Thoracic aorta (tissue), 2 donors: ENCODE measurements at places on chromosomes 5 and 9. TPM values are rescaled to one million over a fixed set of nuclear protein-coding genes. Genes with fewer than 3 reads are reported as not detected.

IL33 gene
- total RNA-seq, result 69.7 TPM

PCDHB12 gene
- 7.4 TPM for total RNA-seq

COL15A1 gene
- total RNA-seq, result 70.4 TPM

FCHO2 gene
- 38.2 TPM for total RNA-seq

RANBP3L gene
- total RNA-seq, result 25.5 TPM

TMEM141 gene
- 12.8 TPM for total RNA-seq

IRX1 gene
- total RNA-seq, result 5.7 TPM

FGF10 gene
- 6.0 TPM for total RNA-seq

FLT4 gene
- total RNA-seq, result 10.8 TPM

DNA sequence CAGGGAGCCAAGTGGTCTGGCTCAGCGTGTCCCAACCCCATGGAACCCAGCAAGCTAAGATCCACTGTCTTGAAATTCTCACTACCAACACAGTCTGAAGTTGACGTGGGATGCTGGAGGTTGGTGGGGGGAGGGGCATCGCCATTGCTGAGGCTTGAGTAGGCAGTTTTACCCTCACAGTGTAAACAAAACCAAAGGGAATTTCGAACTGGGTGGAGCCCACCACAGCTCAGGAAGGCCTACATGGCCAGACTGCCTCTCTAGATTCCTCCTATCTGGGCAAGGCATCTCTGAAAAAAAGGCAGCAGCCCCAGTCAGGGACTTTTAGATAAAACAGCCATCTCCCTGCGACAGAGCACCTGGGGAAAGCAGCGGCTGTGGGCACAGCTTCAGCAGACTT, 17.1 kb upstream of the FBXL17 start:
- no peaks in the 10 kb centered on the region for H3K27me3 ChIP-seq
- no peak for DNase-seq
- no peak overlapping the region for H3K27ac ChIP-seq

DNA sequence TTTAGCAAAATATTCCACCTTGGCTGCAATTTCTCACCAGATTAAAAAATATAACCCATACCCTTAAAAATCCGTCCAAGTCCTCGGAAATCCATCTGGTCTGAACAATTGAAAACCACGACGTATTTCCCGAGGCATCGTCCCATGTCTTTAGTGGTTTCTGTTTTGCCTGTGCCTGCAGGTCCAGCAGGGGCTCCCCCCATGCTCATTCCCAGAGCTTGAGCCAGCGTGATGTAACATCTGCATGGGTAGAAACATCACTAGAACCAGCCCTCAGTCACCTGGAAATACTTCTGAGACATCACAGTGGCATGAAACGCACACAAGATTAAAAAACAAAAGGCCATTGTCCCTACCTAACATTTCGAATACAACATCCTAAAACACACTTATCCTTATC, 114.0 kb downstream of the DNAH5 start:
- no peaks in the 10 kb centered on the region for H3K4me1 ChIP-seq
- no peaks in the 10 kb centered on the region for H3K27me3 ChIP-seq
- H3K36me3 ChIP-seq, result no peaks in the 10 kb centered on the region
- H3K4me3 ChIP-seq, result no peak overlapping the region

- H3K27ac ChIP-seq, result no peak overlapping the region
- H3K36me3 ChIP-seq, result no peaks in the 10 kb centered on the region
- H3K27me3 ChIP-seq, result no peaks in the 10 kb centered on the region
- no peak for DNase-seq
Measured at GRCh38 chr9:105663914-105664313, 1.7 kb downstream of the TAL2 start.

- no peaks in the 10 kb centered on the region for H3K36me3 ChIP-seq
- H3K4me3 ChIP-seq, result no peak overlapping the region
Measured at GRCh38 chr5:67432606-67433005, 236.0 kb upstream of the CD180 start.

DNA sequence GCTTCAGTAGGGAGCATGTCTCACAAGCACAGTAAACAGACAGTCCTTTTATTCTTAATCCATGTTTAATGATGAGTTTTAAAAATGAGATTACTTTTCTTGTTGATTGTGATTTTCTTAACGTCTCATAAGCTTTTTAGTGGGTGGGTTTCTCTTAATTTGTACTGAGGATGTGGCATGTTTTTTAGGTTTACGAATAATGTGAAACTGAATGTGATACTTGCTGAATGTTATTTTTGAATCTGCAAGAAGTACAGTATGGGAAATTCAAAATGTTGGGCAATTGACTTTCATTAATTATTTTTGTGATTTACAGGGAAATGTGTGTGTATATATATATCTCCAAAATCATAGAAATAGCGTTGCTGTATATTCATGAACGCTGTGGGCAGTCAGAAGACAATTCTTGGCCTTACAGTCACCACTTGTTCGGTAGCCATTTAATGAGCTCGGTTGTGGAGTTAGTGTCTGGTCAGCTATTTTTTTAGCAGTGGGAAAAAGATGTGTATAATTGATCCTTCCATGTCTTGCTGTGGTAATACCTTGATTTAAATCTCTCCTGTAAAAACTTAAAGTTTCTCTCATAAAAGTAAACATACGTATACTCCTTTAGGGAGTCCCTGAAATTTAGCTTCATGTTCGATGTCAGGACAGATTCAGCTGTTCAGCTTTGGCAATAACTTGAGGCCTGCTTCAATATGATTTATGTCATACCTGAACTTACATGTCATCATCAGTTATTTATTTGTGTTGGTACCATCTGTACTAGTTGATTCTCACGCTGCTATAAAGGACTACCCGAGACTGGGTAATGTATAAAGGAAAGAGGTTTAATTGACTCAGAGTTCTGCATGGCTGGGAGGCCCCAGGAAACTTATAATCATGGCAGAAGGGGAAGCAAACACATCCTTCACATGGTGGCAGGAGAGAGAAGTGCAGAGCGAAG, 15.0 kb downstream of the ICE1 start:
- no peak overlapping the region for H3K4me3 ChIP-seq
- H3K36me3 ChIP-seq, result no peaks in the 10 kb centered on the region
- no peak overlapping the region for H3K27ac ChIP-seq

DNA sequence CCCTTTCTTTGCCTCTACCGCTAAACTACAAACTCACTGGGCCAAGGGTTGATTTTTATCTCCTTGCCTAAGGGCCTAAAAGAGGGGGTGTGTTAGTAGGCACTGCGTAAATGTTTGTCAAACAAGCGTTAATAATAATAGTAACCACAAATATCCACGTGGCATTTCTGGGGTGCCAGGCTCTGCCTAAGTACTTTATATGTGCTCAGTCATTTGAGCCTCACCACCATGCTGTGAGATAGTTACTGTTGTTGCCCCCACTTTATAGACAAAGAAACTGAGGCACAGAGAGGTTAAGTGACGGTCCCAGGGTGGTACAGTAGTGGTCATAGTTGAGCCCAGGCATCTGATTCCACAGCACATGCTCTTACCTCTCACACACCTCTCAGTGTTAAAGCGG, 52.4 kb downstream of the ERGIC1 start:
- peak overlapping the region; percentile 94 for H3K27ac ChIP-seq
- no peaks in the 10 kb centered on the region for H3K27me3 ChIP-seq

DNA sequence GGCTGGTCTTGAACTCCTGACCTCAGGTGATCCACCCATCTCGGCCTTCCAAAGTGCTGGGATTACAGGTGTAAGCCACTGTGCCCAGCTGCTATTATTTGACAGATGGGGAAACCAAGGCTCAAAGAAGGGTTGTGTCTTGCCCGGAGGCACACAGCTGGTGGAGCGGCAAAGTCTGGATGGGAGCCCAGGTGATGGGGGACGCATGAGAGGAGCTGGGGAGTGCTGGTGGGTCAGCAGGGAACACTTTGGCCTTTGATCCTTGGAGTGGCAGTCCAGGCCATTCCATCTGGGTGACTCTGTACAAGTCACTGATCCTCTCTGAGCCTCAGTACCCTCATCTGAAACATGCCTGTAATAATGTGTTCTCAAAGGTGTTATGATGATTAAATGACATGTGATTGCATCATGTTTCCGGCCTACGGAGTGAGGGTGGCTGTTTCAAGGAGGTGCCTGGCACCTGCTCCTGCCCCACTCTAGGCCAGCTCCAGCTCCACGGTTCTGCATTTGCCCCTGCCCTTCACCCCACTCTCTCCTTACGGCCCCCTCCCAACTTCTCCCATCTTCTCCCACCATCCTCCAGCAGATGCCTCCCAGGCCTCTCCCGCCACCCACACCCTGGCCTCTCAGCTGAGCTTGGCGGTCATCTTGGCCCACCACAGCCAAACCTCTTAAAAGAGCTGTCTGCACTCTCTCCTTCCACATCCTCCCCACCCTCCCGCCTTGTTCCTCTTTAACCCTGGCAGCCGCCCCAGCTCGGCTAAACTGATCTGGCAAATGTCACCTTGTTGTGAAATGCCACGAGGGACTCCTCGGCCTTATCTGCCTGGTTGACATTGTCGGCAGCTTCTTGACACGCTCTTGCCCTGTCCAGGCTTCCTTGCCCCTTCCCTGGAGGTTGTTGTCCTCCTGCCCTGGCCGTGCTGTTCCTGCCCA, 5.5 kb upstream of the DBN1 start:
- H3K27ac ChIP-seq, result peak overlapping the region; percentile 81
- H3K4me3 ChIP-seq, result no peak overlapping the region
- peaks cover 10% of the 10 kb centered on the region for H3K36me3 ChIP-seq
- no peak for DNase-seq
- H3K4me1 ChIP-seq, result peaks cover 27% of the 10 kb centered on the region

- DNase-seq, result no peak
- H3K36me3 ChIP-seq, result no peaks in the 10 kb centered on the region
- no peaks in the 10 kb centered on the region for H3K27me3 ChIP-seq
- H3K4me1 ChIP-seq, result peaks cover 9% of the 10 kb centered on the region
Measured at GRCh38 chr5:64971513-64971912, 202.8 kb downstream of the CWC27 start.

DNA sequence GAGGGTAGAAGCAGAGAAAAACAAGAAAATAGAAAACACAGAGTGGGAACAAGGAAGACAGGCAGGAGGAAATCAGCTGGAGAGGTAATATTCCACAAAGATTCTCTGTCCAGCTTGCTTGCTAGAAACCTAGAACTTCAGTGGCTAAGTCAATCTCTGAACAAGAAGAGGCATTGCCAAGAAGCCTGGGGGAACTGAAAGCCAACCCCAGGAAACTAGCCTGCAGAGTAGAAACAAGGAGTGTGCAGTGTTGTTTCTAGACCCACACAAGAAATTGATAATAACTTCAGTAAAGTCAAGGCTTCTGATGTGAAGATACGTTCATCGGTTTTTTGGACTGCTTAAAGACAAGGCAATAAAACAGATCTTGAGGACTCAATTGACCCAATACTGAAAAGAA, 234.5 kb upstream of the MAP3K1 start:
- no peaks in the 10 kb centered on the region for H3K36me3 ChIP-seq
- no peaks in the 10 kb centered on the region for H3K4me1 ChIP-seq
- no peak overlapping the region for H3K4me3 ChIP-seq
- no peak for DNase-seq
- no peaks in the 10 kb centered on the region for H3K27me3 ChIP-seq

- no peaks in the 10 kb centered on the region for H3K4me1 ChIP-seq
- DNase-seq, result no peak
- no peak overlapping the region for H3K27ac ChIP-seq
- H3K36me3 ChIP-seq, result no peaks in the 10 kb centered on the region
- H3K4me3 ChIP-seq, result no peak overlapping the region
- H3K27me3 ChIP-seq, result no peaks in the 10 kb centered on the region
Measured at GRCh38 chr9:127635201-127635735, 23.2 kb downstream of the STXBP1 start.

GRCh38 chr9:135604437-135605237, 34.7 kb downstream of the GLT6D1 start:
- no peak overlapping the region for H3K4me3 ChIP-seq
- no peaks in the 10 kb centered on the region for H3K4me1 ChIP-seq
- no peaks in the 10 kb centered on the region for H3K36me3 ChIP-seq
- no peak for DNase-seq
- H3K27me3 ChIP-seq, result no peaks in the 10 kb centered on the region

DNA sequence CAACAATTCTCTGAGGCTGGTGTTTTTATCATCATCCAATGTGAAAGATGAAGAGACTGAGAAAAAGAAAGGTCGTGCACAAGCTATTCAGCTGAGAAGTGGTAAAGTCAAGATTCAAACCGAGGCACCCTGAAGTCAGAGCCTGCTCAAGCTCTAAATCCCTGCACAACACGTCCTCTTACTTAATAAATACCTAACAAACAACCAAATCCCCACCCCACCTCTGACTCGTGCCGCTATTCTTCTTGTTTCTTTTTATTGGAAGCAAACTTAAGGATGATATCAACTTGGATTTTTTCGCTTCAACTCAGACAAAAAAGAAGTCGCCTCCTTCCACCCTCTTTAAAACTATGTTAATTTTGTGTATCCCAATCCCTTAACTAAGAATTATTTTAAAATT, 140.2 kb downstream of the CEP120 start:
- peak overlapping the region; percentile 97 for H3K27ac ChIP-seq
- peak overlapping the region; percentile 55 for H3K4me3 ChIP-seq

DNA sequence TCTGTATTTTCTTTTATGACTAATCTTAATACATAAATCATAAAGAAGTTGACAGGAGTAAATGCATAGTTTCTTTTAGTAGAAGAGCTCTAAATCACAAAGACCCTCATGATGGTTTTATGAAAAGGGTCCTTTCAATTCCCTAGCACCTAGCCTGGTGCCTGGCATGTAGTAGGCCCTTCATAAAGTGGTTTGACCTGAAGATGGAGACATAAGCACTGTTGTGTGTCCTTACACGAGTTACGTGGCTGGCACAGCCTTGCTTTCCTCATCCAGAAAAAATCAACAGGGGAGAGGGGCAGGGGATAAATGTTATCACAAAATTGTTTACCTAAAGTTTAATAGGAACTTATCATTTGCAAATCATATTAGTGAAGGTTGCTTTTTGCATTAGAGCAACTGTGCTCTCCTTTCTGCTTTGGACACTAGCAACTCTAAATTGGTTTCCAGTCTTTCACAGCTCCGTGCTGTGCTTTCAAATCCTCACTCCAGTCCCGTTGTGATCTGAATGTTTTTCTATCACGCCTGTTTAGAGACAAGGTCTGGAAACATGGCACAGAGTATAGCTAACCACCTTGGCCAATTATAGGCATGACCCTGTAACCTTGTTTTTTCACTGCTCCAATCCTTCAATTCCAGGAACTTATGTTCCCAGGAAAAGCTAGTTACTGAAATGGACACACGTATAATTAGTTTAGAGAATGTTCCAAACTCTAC, 55.7 kb downstream of the ARL15 start:
- H3K4me3 ChIP-seq, result peak overlapping the region; percentile 53
- no peaks in the 10 kb centered on the region for H3K27me3 ChIP-seq

DNA sequence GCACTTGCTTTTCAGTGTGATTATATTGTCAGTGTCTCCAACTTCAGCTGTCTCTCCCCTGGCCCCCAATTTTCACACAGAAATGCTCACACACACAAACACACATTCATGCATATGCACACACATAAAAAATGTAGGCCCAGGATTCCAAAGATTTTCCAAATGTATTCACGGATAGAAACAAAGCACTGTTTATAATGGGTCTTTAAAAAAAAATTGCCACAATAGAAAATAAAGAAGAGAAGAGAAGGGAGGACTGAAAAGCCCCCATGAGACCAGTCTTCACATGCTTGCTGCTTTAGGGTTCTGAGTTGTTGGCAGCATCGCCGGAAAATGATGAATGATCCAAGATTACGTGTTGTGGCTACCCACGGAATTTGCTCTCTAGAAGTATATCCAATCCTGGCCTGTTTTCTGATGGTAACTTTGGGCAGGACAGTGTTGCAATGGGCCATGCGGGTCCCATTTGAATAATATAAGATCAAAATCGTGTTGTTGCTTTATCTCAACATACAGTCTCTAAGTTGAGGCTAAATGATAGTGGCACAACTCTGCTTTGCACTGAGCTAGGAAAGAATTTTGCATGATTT, 36.2 kb upstream of the ACO1 start:
- DNase-seq, result no peak
- no peaks in the 10 kb centered on the region for H3K36me3 ChIP-seq
- H3K27me3 ChIP-seq, result no peaks in the 10 kb centered on the region
- H3K27ac ChIP-seq, result no peak overlapping the region
- H3K4me1 ChIP-seq, result no peaks in the 10 kb centered on the region
